H1 (cell line): ENCODE measurements at places on chromosomes 16 and 17. TPM values are rescaled to one million over a fixed set of nuclear protein-coding genes. Genes with fewer than 3 reads are reported as not detected.

The GGT6 gene
- total RNA-seq: not detected in 2 replicates

The GAST gene
- total RNA-seq: not detected in 2 replicates

DNA sequence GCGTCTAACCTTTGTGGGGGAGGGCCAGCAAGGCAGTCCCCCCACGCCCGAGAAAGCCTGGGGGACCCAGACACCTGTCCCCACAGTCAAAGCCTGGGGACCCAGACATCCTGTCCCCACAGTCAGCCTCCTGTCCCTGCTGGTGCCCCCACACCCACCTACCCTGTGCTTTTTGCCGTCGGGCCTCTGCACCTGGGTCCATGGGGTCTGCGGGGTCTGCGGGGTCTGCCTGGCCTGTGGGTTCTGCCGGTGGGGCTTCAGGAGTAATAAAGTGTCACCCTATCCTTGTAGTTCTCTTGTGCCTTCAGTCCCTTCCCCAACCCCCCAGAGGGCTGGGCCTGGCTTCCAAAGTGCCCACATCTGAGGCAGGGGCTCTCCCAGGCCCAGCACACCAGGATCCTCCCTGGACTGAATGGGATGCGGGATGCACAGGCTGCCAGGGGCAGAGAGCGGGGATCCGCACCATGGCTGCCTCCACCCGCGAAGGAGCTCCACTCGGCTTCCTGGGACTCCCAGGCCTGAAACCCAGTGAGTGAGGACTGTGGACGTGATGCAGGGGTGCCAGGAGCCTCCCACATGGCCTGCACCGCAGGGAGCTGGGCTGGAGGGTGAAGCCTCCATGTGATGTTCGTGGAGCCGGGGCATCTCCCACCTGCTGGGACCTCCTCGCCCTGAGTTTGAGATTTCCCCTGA lies 16.3 kb upstream of the DPEP1 start:
- DNase-seq: peak; percentile 49

DNA sequence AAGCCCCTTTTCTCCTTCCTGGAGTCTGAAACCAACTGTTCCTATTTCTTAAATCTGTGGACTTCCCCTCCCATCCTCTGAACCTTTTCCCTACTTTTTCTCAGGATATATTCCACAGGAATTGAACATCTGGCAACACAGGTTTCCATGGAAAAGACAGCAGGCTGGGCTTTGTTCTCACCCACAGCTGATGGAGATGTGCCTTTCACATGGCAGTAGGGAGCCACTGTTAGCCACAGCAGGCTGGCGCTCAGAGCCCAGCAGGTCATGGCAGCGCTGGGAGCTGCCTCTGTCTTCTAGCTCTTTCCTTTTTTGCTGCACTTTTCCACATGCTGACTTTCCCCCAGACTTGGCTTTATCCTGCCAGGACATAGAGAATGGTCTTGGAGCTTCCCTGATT lies 116.4 kb upstream of the NLRP1 start:
- DNase-seq: no peak

The CDH11 gene
- total RNA-seq: 8.4 and 8.7 TPM in 2 replicates

The IL17C gene
- total RNA-seq: 1.1 and 1.4 TPM in 2 replicates

GRCh38 chr17:40417258-40417608 lies 463 bp downstream of the TOP2A start:
- DNase-seq: no peak

The MC1R gene
- total RNA-seq: 2.0 and 2.2 TPM in 2 replicates

- DNase-seq: no peak
Observed at GRCh38 chr16:58481226-58481869, 18.6 kb upstream of the NDRG4 start.

GRCh38 chr17:35460354-35460851 lies 11.8 kb upstream of the SLFN13 start:
- DNase-seq: peak; percentile 77

DNA sequence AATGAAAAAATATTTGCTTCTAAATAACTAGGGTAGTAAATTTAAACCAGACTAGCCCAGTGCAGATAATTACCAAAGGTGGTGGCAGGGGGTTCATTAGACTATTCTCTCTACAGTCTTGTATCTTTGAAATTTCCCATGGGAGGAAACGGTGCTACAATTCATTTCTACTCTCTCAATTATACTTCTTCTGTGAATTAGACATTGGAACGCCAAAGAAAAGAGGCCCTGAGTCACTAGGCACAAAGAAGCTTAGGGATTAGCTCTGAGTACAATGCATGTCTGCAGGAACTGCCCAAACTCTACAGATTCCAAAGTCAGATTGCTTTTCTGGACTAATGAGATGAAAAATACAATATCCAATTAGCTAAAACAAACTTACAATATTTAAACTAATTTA lies 30.7 kb upstream of the ARL6IP1 start:
- DNase-seq: no peak

The CUEDC1 gene
- total RNA-seq: 7.8 and 10.7 TPM in 2 replicates

DNA sequence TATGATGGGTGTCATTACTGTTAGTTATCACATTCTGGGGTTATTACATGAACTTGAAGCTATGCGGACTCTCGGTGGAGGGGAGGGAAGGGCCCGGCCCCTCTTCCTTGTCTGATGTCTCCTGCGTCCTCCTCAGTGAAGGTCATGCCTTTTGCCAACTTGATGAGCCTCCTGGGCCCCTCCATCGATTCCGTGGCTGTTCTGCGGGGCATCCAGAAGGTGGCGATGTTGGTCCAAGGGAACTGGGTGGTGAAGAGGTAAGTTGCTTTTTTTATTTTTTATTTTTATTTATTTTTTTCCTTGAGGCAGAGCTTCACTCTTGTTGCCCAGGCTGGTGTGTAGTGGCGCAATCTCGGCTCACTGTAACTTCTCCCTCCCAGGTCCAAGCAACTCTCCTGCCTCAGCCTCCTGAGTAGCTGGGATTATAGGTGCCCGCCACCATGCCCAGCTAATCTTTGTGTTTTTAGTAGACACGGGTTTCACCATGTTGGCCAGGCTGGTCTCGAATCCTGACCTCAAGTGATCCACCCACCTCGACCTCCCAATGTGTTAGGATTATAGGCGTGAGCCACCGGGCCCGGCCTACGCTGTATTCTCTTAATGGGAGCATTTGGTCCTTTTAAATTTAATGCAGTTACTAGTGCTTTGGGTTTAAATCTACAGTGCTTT lies 21.6 kb downstream of the POLR3E start:
- no peak for DNase-seq

- no peak for DNase-seq
Observed at GRCh38 chr16:83901101-83901500, 2.2 kb downstream of the MLYCD start.

DNA sequence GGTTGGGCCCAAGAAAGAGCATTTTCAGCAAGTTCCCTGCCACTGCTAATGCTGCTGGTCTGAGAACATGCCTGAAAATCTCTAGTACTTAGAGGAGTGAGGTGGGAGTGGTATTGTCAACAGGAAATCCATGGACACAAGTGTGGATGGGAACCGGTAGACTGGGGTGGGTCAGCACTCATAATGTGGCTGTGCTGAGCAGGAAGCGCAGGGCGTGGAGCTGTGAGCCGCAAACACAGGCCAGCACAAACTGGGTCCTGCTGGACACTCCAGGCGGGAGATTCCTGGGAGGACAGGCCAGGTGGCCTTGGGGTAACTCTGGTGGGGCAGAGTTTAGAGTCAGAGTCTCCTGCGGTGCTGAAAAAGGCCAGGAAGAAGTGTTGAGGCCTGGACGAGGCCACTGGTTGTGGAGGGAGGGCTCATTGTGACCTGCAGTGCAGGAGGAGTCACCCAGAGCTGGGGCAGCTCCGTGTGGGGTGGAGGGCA lies 62.6 kb downstream of the BANP start:
- no peak for DNase-seq

The HCRT gene
- not detected in 2 replicates for total RNA-seq

DNA sequence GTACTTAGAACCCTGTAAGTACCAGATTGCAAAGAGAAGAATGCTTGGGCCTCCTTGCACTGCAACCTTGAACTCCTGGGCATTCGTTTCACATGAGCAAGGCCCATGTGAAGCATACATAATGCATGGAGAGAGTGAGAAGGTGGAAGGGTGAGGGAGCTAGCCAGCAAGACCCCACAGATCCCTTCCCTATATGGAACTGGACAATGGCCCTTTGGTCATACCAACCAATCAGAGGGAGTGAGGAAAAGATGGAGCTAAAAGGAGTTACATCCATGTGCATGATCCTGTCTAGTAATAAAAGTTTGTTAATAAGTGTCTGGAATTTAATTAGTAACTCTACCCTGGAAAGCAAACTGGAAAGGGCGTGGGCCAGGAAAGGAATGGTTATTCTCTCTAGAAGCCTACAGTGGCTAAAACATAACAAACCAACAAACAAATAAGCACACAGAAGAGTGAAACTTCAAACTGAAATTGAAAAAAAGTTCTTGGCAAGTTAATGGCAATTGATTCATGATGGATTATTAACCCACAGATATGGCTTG lies 29.6 kb downstream of the DNAH3 start:
- DNase-seq: no peak

The KRTAP1-5 gene
- not detected in 2 replicates for total RNA-seq

GRCh38 chr17:46950997-46951621 lies 27.9 kb downstream of the RPRML start:
- no peak for DNase-seq

GRCh38 chr16:11575223-11575589 lies 11.5 kb downstream of the LITAF start:
- no peak for DNase-seq

GRCh38 chr16:68078701-68079375 lies 6.3 kb upstream of the NFATC3 start:
- no peak for DNase-seq
